T1000 (cell line): ENCODE measurements at places on chromosomes 2 and 18.

DNA sequence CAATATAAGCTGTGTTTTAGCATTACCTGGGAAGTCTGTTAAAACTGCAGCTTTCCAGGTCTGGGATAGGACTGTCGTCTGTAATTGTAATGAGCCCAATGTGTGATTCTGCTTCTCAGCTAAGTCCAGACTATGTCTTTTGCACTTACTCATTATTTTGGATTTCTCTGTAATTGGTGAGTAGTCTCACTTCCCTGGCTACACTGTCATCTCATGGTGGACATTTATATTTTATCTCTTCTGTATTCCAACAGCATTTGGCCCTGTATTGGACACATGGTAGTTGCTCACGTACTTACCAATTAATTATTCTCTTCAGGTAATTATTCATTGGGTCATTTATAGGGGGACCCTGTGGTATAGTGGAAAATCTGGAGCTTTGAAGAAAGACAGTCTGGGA, 28.0 kb downstream of the LHCGR start:
- DNase-seq = no peak

- DNase-seq = no peak
These were observed 249.8 kb downstream of the ACKR3 start for GRCh38 chr2:236819275-236820002.

DNA sequence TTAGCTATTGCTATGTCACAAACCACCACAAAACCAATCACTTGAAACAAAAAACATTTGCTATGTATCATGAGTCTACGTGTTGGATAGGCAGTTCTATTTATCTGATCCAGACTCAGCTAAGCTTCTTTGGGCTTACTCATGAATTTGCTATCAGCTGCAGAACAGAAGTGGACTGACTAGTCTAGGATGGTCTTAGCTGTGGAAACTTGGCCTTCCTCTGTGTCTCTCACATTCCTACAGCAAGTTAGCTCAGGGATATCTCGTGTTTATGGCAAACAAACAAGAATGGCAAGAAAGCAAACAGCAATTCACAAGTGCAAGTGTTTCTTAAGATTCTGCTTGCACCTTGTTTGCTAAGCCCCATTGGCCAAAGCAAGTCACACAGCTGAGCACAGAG, 288.0 kb upstream of the TNP1 start:
- DNase-seq = no peak

DNA sequence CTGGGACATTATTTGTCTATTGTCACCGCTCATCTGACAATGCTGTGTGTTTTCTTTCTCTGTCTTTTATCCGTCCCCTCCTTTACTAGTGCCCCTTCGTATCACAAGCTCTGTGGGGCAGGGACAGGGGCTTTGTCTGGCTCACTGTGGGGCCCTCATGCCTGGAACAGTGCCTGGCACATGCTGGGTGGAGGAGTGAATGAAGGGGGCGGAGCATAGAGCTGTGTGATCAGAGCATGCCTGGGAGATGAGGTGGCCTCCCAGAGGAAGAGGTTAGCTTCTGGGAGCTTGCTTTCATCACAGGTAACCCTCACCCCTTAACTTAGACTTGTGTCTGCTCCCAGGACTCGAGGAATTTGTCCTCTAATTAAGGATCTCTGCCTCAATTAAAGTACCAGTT, 16.4 kb downstream of the MTCL1 start:
- no peak for DNase-seq

GRCh38 chr2:171244970-171245782, 84.5 kb upstream of the TLK1 start:
- no peak for DNase-seq

DNA sequence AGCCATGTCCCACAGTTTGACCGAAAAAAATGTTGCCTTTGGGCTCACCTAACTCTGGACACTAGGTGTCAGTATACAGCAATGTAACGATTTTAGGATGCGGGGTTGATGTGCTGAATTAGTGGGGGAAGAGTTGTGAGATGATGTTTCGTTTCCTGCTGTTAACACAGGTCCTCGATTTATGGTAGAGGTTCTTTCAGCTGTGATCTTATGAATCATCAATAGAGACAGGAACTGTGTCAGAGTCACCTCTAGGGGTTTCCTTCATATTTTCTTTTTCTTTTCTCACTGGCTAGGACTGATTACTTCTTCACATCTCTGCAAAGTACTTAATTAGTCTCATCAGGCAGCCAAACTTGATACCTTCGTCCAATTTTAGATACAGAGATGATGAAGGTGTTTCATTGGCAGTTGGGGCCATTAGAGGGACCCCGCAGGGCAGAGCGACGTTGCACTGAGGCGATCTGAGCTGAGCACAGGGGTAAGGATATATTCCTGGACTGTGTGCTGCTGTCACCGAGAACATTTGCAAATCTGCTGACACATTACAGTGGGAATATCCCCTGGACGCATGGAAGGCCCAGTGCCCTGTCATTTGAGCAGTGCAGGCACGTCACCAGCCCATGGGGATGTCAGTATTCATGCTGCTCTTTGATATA, 10.2 kb upstream of the MMADHC start:
- DNase-seq = peak; percentile 54

DNA sequence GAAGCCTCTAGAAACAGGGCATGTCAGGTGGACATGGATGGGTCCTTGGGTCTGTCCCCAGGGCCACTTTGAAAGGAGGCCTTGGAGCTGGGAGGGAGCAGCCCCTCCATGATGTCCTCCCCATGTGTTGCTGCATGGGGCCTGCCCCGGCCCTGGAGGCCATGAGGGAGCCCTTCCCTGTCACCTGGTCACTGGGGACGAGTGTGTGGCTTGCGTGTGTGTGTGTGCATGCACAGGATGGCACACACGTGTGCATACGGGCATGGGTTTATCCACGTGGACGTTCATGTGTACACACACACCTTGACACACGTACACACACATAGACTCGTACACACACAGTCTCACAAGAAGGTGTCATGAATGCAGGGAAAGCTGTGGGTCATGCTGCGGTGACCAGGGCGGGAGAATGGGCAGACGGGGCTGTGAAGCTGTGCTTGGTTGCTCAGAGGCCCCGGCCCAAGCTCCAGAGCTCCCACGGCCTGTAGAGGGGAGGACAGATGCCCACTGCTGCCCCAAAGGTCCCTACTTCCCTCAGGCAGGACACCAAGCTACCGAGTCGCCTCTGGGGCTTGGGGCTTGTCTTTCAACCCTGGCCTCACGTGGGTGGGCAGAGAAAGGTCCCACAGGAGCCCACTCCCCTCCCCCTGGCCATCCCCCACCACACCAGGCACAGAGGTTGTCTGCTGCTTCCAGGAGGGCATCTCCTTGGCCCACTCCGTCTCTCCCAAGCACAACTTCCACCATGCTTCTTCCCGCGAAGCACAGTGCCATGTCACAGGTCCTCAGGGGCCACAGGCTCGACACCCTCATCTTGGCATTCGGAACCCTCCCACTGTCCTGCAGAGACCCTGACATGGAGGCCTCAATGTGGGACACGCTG, 42.3 kb upstream of the GPC1 start:
- DNase-seq = no peak

DNA sequence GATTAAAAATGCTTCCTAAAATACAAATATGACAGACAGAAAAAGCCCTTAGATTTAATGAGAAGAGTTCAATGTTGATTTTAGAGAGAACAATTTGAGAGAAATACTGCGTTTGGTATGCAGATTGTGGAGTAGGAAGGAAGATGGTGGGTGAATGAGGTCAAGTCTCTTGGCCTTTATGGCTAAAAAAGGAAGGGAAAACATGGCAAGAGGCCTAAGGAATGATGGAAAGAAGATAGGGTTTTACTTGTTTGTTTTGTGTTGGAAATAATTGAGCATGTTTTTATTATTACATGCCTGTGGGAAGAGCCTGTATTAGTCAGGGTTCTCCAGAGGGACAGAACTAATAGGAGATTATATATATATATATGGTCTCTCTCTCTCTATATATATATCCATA, 318.1 kb downstream of the TRIB2 start:
- DNase-seq = no peak

DNA sequence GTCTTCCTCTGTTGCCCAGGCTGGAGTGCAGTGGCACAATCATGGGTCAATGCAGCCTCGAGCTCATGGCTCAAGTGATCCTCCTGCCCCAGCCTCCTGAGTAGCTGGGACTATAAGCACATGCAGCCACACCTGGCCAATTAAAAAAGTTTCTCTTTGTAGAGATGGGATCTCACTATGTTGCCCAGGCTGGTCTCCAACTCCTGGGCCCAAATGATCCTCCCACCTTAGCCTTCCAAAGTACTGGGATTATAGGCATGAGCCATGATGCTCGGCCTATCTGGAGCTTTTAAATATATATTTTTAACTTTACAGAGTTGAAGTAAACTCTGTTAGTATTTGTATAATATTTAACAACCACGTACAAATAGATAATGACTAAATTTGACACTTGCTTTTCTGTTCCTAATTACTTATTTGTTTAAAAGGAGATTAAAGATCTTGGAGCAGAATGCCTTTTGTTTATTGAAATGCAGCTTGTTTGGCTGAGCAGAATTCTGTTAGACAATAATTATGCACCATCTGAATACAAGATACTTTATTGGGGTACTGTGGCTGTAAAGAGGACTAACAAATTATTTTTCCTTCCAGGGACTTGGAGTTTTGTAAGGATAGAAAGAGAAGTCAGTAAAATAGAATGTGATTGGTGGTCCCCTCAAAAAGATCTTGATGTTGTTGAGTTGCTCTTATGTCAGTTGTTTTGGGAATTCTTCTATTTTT, 175.0 kb downstream of the FMNL2 start:
- DNase-seq = no peak

GRCh38 chr18:38940863-38941531, 1375.4 kb upstream of the CELF4 start:
- DNase-seq = peak; percentile 76

DNA sequence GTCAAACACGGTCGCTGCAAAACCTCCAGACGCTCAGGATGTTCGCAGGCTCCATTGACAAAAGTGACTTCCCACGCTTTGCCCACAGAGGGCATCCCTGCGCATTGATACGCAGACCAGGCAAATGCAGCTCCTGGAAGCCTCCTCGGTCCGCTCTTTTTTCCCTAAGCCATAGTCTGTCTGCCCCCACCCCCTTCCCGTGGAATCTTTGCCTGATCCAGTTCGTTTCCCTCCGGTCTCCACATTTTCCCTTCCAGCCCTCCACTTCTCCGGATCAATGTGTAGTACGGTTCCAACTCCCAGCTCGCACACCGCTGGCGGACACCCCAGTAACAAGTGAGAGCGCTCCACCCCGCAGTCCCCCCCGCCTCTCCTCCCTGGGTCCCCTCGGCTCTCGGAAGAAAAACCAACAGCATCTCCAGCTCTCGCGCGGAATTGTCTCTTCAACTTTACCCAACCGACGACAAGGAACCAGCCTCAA, at the start of gene DCC:
DCC (plus strand) TSS at position 307 of the 481 bp plus-strand sequence. CDS start 591 bp downstream, outside the sequence.
- peak; percentile 50 for DNase-seq

GRCh38 chr18:493986-494983, 6.2 kb downstream of the COLEC12 start:
- DNase-seq = no peak

DNA sequence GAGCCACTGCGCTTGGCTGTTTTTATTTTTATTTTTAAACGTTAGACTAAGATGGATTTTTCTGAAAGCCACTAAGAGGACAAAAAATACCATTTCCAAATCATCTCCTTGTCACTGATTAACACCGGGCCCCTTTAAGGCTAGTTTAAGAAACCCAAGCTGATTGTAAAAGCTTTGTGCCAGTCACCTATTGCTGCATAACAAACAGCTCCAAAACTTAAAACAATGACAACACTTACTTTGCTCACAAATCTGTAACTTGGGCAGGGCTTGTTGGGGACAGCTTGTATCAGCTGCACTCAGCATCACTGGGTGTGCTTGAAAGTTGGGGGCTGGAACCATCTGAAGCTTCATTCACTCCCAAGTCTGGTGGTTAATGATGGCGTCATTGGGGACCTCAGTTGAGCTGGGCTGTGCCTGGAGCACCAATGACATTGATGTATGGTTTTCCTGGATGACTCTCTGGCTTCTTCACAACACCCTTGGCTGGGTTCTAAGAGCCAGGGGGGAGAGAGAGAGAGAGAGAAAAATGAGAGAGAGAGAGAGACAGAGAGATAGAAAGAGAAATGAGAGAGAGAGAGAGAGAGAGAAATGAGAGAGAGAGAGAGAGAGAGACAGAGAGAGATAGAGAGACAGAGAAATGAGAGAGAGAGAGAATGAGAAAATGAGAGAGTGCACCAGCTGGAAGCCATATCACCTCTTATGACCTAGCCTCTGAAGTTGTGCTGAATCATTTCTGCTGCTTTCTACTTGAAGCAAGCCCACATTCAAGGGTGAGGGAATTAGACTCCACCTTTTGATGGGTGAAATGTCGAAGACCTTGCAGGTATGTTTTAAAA, 26.0 kb upstream of the ATG16L1 start:
- no peak for DNase-seq

DNA sequence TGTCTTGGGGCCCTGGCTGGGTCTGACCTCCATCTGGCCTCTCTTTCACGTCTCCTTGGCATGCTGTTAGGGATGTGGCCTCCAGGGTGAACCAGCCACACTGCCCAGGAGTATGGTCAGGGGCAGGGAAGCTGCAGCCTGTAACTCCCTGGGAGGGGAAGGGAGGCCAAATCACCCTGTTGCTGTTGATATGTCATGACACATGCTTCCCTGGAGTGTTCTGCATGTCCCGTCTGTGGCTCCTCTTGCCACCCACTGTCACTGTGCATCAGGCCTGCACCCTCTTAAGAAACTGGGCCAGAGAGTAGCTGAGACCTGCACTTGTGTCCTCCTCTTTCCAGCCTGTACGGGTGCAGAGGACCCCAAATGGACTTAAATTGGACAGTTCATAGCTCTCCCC, 221.3 kb downstream of the FHOD3 start:
- DNase-seq = no peak

GRCh38 chr18:28002841-28003240, 174.1 kb downstream of the CDH2 start:
- no peak for DNase-seq

GRCh38 chr18:58097121-58097906, 53.3 kb downstream of the NEDD4L start:
- no peak for DNase-seq

DNA sequence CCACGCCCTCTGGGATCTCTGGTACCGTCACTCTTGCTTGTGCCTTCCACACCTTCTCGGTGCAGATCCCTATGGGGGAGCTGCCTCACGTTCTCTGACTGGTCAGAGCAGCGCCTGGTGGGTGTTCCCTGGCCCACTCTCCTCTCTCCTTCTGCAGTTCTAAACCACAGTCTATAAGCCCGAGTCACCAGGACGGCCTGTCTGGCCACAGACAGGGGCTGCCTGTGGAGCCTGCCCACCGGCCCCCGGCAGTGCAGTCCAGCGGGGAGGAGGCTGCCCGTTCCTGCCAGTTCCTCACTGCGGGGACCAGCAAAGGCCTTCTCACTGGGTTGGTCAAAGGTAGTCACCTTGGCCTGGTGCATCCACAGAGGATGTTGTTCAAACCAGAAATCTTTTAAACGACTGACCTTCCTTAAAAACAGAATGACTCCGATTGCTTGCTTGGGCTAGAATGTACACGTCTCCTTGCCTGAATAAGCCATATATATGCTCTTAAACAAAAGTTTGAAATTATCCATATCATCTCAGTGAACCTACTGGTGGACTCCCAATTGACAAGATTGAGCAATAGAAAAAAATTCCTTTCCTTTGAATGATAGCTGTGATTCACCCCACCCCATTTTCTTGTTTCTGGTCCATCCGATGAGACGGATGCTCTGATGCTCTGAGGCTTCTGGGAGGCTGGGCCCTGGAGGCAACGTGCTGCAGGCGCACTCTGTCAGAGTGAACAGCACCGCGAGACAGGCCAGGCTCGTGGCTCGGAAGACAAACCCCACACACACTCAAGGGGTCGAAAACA, 61.2 kb downstream of the RALBP1 start:
- no peak for DNase-seq

- no peak for DNase-seq
These were observed 23.6 kb downstream of the ZEB2 start for GRCh38 chr2:144496092-144496976.

- DNase-seq = no peak
These were observed 169.3 kb upstream of the OSR1 start for GRCh38 chr2:19527771-19528170.

- no peak for DNase-seq
These were observed 10.9 kb downstream of the DIPK1C start for GRCh38 chr18:74446178-74446577.
